ENCODE measurements at places on chromosomes 4 and X. TPM values are rescaled to one million over a fixed set of nuclear protein-coding genes. Genes with fewer than 3 reads are reported as not detected.
A peak's percentile ranks its signal among the peaks of the same experiment; 100 is the strongest.

CDKL5 gene
- 3.7 TPM for total RNA-seq

SHOX gene
- not detected for total RNA-seq

PAGE1 gene
- total RNA-seq, result not detected

CXCL6 gene
- not detected for total RNA-seq

- DNase-seq, result no peak
Observed at GRCh38 chr4:184280137-184280536, 62.5 kb upstream of the ENPP6 start.

GRCh38 chr4:158778712-158779111 is 9.9 kb downstream of the FNIP2 start:
- peak; percentile 56 for DNase-seq

GRCh38 chr4:86675548-86675947 is 81.4 kb downstream of the PTPN13 start:
- DNase-seq, result no peak

GRCh38 chr4:1219566-1219950 is 29.4 kb downstream of the CTBP1 start:
- DNase-seq, result no peak

GRCh38 chr4:38162240-38162784 is 202.1 kb downstream of the PTTG2 start:
- DNase-seq, result no peak

Measured in transverse colon (tissue), 4 donors.